A375 (cell line): ENCODE measurements at places on chromosomes 4 and X. TPM values are rescaled to one million over a fixed set of nuclear protein-coding genes. Genes with fewer than 3 reads are reported as not detected.

Gene ODAM
- not detected in 2 replicates for total RNA-seq

Gene CCKAR
- total RNA-seq = not detected in 2 replicates

Gene C4orf50
- 0.03 TPM in 1 of 2 replicates, not detected in the other for total RNA-seq

Gene SH3TC1
- 19.3 and 22.5 TPM in 2 replicates for total RNA-seq

Gene ZBED1
- 16.8 and 16.9 TPM in 2 replicates for total RNA-seq
